ENCODE measurements at places on chromosomes 6 and 20.

DNA sequence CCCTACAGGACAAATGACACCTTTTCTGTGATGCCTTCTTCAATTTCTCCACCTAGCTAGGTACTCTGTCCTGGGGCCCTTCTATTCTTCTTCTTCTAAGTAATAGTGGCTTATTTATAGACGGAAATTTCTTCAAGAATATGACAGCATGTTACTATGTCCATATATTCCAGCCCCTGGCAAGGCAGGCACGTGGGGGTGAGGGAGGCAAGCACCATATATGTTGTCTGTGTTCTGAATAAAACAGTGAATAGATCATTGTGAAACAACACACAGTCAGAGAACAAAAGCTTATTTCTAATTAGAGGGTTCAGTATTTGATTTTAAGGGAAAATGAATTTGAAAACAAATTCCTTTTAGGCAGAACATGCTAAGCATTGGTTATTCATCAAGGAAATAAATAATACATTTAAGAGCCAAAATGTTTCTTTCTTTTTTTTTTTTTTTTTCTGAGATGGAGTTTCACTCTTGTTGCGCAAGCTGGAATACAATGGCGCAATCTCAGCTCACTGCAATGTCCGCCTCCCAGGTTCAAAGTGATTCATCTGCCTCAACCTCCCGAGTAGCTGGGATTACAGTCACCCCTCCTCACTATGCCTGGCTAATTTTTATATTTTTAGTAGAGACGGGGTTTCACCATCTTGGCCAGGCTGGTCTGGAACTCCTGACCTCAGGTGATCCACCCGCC is 6.2 kb downstream of the HEBP2 start:
- DNase-seq, result no peak

GRCh38 chr6:51105357-51105756 is 286.7 kb downstream of the TFAP2B start:
- no peak for DNase-seq

DNA sequence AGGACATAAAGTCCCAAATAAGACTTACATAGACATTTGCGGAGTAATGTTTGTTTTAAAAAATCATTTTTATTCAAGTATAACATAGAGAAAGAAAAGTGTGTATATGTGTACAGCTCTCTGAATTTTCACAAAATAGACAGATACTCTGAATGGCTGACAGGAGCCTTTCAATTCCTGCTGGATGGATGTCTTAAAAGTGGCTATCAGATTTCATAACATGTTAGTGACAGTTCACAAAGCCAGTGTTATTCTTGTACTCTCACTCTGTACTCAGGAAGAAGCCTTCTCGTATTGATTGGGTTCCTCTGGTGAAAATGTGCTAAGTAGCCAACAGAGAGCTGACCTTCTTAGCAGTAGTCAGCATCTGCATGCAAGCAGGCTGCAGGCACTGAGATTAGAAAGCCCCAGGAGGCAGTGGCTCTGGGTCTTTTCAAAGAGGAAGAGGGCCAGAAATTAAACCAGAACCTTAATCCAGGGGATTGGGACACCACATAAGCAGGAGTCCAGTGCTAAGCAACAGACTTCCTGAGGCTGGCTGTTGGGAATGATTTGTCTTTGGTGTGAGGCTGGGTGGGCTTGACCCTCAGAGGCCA is 19.7 kb downstream of the SLC17A4 start:
- DNase-seq, result no peak

DNA sequence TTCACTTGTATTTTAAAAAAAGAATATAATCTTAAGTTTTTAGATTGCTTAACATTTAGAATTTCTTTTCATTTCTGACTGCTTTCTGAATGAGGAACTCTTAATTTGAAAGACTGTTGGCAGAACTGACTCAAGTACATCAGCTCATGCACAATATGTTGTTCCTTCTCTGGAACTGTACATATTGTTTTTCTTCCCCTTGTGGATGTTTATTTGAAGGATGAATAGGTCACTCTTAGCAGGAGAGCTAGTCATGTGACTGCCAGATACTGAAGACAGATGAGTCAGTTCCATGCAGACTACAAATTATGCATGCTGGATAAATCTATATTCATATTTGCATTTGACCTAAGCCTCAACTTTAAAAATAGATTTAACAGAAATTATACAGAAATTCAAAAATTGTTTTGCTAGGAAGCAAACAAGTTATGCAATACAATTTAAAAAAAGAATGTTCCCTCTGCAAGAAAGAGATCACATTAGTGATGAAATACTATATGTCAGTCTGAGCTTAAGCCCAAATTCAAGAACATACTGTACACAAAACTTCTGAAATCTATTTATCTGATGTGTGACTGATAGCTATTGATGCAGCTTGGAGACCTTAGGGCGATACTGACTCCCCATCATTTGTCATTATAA is 1274.9 kb upstream of the GJE1 start:
- peak; percentile 63 for DNase-seq

GRCh38 chr6:117276778-117277316 is 11.5 kb downstream of the VGLL2 start:
- DNase-seq, result no peak

GRCh38 chr6:143603455-143603854 is 74.3 kb upstream of the PHACTR2 start:
- no peak for DNase-seq

DNA sequence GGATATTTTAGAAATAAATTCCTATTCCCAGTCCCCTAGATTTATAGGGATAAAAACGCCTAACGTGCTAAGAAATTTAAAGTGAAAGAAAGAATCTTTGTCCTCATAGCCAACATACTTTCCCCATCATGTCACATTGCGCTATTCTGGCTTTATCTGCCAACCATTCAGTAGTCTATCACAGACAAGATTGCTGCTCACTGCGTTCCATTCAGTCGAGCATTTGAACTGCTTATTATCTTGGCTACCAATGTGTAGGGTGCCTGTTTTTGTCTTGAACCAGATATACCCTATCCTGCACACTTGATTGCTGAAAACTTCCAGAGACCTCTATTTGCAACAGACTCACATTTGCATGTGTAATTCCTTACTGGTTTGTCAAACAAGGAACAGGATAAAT is 751.5 kb downstream of the EPHA7 start:
- no peak for DNase-seq

DNA sequence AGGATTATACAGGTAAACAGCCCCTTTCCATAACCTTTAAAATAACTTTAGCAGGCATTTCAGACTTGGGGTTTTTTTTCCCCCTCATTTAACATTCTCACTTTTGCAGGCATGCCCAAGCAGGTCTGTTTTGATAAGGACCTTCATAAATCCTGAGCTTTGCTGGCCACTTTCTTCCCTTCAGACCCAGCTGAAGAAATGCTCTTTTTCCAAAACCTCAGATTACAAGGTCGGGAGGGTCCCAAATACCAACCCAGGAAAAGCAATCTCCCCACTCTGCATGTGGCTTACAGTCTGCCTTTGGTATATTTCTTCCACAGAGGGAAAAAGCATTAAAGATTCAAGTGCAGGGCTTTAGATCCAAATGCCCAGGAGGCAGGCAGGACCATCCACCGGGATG is 6.8 kb downstream of the NFATC2 start:
- no peak for DNase-seq

DNA sequence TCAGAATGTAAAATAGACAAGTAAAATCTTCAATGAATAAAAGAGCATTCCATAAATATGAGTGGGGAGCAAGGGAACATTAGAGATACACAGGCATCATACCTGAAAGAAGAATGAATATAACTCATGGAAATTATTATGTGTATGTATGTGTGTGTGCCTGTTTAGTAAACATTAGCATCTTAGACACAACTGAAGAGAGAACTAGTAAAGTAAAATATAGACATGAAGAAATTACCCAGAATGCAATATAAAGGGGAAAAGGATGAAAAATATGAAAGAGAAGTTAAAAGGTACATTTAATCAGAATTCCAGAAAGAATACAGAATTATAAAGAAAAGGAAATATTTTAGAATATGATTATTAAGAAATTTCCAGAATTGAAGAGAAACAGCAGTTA is 264.3 kb downstream of the KCNQ5 start:
- no peak for DNase-seq

DNA sequence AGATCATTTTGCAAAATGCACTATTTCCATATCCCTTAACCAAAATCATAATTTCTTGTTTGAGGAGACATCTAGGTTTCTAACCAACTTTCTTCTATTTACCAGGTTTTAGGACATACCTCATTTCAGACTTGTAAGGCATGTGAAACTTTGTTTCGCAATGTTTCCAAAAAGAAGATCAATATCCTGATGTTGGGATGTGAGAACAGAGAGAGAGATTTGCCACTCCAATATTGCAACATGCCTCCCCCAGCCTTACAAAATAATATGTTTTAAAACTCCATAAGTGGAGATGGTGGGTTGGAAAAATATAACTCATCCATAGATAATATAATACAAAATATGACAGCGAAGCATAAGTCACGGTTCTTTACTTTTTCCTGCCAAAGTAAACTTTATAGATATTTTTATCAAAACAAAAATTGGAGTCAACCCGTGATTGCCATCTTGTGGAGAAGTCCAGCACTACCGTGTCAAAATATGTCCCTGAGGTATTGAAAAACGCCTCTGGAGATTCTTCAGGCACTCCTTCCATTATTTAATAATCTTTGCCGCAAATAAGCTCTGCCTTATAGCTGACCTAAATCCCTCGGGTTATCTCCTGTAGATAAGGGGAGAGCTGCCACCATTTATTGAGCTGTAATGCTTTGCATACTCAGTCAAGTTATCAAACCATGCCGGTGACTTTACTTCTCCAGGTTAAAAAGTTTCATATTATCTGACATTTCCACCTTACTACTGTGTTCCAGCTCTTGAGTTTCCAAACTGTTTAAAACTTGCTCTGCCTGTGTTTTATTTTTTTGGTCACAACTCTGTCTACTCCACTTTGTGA is 534.2 kb downstream of the HACE1 start:
- no peak for DNase-seq
